ENCODE measurements at places on chromosomes 4 and X.
A peak's percentile ranks its signal among the peaks of the same experiment; 100 is the strongest.

DNA sequence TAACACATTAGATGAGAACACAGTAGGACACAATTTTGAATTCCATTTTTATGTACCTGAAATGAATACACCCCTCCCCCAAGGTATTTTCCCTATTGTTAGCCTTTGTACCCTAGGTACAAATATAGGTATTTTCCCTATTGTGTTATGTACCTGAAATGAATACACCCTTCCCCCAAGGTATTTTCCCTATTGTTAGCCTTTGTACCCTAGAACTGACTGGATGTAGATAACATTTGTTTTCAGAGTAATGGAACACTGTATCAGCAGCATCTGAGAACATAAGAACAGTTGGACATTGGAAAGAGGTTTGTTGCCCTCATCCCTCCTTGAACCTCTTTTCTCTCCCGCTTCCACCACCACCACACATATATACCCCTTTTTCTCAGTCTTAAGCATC, 37.6 kb downstream of the YIPF6 start:
- DNase-seq = no peak

GRCh38 chr4:116058129-116058528, 944.7 kb upstream of the NDST4 start:
- no peak for DNase-seq

- DNase-seq = no peak
Measured at GRCh38 chrX:7050271-7050670, 97.2 kb upstream of the STS start.

- DNase-seq = no peak
Measured at GRCh38 chr4:181372014-181372413, 871.2 kb upstream of the TENM3 start.

DNA sequence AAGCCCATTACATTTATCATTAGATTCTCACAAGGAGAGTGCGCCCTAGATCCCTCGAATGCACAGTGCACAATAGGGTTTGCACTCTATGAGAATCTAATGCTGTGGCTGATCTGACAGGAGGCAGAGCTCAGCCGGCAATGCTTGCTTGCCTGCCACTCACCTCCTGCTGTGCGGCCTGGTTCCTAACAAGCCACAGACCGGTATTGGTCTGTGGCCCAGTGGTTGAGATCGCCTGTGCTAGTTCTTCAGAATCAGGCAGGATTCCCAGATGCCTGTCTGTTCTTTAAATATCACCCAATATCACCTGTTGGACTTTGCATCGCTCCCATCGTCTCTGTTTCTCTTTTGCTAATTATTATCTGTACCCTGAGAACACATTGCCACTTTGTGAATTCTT, 14.0 kb downstream of the DSPP start:
- no peak for DNase-seq

DNA sequence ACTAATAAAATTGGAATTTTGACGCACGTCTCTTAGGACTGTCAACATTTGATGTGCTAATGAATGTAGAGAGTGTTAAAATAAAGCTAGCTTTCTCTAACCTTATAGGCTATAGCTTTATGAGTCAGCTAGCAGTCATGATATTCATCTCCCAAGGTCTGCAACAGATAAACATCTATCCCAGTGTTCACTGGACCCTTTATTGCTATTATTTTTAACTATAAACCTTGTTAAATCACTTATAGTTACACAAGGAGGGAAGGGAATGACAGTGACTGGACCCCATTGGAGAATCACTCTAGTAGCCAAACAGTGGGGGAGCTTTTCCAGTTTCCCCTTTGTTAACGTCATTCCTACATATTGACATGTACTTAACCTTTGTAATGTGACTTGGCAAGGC, 67.9 kb upstream of the SHISA3 start:
- no peak for DNase-seq

DNA sequence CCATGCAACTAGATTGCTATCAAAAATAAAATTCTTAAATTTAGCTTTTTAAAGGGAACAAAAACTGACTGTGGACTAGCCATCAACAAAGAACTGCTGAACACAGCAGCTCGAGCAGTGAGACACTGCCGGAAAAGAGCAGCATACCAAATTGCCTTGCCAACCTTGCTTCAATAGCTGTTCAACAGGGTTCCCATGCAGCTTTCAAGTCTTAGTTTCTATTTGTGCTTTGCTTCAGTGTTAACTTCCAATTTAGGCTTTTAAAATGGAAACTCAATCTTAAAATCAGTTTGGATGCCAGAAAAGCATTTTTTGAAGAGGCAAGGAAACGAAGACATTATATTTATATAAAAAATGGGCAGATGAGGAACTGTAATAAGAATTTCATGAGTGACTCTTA, 463.4 kb upstream of the MAGEB18 start:
- no peak for DNase-seq

DNA sequence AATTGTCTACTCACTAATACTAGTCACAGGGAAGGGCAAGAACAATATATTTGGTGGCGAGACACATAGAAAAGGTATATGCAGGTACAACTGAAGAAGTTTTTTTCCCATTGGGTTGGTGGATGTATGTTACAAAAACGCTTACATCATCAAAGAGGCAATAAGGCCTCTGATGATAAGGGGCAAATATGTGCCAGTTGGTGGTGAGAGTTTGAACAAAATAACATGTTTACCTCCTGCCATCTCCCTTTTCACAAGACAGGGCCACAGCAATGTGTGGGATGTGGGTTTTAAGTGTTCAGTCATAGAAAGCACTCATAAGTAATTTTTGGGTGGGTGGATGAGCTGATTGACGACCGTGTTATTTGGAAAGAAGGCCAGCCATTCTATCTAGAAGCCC, 41.7 kb downstream of the PAGE2 start:
- no peak for DNase-seq

GRCh38 chr4:90027565-90027964, 99.6 kb upstream of the CCSER1 start:
- DNase-seq = no peak

DNA sequence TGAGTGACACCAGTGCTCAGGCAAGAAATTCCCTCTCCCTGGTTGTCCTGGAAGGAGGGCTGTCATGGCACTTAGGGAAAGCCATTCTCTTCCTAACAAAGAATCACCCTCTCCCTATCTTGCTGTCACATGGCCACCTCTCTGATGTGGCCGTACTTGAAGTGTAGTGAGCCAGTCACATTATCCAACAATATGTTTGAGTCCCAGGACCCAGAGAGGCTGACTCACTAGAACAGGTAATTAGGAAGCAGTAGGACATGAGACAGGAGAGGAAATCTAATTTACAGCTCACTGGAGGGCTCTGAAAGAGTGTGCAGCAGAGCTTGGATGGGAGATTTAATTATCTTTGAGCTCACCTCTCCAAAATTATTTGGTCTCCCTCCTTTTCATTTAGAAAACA, 299.1 kb downstream of the ARHGAP24 start:
- DNase-seq = no peak

DNA sequence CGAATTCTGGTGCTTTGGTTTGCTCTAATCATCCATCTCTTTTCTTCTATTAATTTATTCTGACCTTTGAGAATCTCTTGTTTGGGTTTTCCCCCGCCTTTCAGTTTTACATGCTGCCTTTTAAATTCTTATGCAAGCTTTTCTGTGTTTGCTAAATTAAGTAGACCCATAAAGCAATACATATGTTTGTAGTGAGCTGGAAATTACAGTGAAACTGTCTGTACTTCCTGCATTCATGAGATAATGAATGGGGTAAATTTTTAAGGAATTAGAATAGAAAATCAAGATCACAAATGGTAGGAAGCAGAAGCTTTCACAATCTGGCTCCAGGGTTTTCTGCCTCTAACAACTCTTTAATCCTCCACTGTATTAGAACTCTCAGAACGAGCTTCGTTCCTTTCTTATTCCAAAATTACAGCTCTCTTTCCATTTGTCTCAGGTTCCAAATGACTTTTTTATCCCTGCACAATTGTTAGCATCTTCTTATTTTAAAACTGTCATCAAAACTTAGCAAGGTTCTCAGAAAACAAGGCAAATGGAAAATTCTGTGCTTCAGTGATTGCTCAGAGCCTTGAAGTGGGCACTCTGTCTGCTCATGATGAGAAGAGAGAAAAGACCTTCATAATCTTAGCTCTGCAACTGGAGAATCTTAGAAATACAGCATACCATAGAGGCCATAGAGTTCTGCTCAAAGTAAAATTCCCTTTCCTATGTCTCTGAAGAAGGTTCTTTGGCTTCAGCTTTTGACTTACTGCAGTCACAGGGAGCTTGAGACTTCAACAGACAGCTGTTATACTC, 108.2 kb downstream of the EGF start:
- DNase-seq = no peak

DNA sequence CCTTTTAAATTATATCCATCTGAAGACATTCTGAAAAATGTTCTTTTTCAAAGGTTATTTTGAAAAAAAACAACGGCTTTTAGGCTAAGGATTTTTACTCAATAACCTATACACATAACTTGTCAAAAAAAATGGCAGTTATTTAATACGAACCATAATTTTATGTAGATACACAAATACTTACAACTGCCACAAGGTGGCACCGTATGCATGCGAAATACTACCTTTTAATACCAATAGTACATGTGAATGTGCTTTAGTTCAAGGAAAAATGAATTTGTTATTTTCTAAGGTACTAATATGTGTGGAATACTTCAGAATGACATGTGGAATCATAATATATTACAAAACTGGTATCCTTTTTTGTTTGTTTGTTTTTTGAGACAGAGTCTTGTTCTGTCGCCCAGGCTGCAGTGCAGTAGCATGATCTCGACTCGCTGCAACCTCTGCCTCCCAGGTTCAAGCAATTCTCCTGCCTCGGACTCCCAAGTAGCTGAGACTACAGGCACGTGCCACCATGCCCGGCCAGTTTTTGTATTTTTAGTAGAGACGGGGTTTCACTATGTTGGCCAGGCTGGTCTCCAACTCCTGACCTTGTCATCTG, 4.6 kb upstream of the MAD2L1 start:
- DNase-seq = peak; percentile 64

Data from SK-MEL-5 (cell line).